NCI-H2227 treated with DMSO at 0.1 percent for 48 hours (cell line): ENCODE measurements at places on chromosomes 2 and 18.

DNA sequence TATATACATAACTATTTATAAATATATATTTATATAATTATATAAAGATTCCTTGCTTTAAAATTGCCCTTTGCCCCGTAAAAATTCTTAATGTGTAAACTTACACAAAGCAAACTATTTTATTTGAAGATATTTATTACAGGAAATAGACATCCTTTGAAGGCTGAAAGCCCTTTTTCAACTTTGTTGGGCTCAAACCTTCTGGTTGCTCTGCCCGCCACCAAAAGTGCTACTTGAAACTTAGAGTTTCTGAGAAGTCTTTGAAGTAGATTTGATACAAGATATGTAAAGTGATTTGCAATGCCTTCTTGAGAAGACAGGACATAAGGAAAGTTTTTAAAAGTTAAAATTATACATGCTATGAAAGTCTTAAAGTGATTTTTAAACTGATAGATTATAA lies 36.6 kb upstream of the METAP1D start:
- DNase-seq = no peak

DNA sequence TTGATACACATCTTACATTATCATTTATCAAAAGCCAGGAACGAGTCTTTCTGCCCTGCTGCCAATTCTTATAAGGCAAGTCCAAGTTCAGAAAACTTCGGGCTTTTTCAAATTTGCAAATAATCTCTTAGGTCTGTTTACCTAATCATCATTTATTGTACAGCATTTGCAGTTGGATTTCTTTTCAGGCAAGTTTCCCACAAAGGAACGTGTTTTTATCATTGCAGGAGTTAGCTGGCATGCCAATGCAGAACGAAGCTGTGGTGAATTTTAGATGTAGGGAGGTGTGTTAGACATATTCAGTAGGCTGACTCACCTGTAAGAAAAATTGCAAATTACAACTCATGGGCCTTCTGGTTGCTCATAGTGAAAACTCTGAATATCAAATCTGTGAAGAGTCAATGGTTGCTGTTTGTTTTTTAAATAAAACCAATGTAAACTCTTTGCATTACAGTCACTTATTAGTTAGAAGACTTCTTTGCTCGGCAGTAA lies 209.6 kb downstream of the SRBD1 start:
- DNase-seq = no peak

GRCh38 chr2:86302320-86302719 lies 35.1 kb downstream of the REEP1 start:
- peak; percentile 22 for DNase-seq

GRCh38 chr2:122329278-122329677 lies 573.8 kb downstream of the TSN start:
- no peak for DNase-seq

DNA sequence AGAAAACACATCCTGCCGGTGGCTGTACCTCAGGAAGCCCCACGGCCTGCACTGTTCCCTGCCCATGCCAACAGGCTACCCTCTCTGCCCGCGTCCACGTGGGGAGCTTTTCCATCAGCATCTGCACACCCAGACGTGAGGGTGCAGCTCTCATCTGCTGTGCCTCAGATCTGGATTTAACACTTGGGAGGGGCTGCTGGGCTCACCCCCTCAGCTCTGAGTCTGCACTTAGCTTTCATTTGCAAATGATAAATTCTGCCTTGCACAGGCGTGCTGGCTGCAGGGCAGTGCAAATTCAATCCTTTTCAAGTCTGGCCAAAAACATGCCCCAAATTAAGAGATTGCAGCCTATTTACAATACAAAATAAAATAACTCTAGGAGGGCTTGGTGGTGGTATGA lies 245.7 kb downstream of the TWIST2 start:
- no peak for DNase-seq

GRCh38 chr2:239167011-239167673 lies 233.7 kb downstream of the HDAC4 start:
- no peak for DNase-seq

DNA sequence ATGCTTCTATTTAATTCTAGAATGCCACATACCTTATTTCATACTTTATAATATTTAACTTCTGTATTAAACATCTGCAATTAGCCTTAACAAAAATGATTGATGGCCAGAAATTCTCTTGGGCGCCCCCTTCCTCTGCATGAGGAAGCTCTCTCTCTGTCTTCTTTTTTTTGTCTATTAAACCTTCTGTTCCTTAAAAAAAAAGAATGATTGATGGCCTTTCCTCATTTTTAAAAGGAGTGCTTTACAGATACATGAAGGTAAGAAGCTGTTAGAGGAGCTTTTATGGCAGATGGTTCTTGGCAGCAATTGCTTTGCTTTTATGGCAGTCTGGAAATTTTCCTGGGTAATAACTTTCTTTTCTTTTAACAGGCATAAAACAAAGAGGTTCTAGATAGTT lies 526.9 kb downstream of the SLC4A3 start:
- no peak for DNase-seq

- DNase-seq = no peak
Observed at GRCh38 chr2:140895378-140895777, 1235.4 kb downstream of the LRP1B start.

GRCh38 chr18:41982942-41983660 lies 28.1 kb downstream of the PIK3C3 start:
- DNase-seq = no peak

DNA sequence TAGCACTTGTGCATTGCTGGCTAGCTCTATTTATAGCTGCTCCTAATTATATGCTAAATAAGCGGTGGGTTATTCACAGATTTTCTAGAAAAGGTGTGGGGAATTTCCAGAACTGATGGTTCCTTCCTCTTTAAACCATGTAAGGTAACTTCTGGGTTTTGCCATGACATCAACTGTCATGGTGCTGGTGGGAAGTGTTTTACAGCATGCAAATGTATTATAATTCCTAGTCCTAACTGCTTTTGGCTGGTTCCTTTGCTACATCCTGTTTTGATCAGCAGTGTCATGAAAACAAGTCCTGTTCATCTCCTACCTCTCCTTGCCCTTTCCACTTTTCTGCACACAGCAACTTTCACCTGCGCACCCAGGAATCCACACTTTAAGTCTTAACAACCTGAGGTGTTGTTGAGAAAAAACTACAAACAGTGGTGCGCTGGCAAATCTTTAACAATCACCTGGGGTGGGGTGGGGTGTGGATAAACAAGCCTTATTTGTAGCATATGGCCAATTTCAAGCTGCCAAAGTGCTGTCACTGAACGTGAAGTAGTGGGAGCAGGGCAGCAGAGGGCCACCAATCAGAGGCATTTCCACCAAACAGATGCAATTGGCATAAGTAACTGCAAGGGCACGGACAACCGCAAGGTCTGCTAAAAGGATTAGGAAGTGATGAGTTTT lies 33.4 kb upstream of the SKOR2 start:
- DNase-seq = no peak

- DNase-seq = no peak
Observed at GRCh38 chr2:88897715-88898114, 206.2 kb downstream of the RPIA start.

DNA sequence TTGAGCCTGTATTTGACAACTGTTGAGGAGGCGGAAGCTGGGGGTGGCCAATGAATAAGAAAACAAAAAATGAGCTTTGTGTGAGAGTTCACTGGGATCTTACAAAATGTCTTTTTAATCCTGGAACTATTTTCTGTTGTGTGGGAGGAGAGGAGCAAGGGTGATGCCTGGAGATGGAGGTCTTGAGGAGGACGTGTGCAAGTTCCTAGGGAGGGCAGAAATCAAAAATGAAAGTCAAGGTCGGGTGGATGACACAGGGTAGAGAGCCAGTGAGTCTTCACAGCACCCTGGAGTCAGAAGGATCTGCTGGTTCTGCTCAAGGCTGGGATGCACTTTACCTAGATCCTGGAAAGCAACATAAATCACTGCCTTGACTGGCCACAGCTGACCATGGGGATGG lies 180.3 kb upstream of the PKDCC start:
- DNase-seq = no peak

- DNase-seq = no peak
Observed at GRCh38 chr18:51134721-51135120, 62.8 kb downstream of the MEX3C start.

DNA sequence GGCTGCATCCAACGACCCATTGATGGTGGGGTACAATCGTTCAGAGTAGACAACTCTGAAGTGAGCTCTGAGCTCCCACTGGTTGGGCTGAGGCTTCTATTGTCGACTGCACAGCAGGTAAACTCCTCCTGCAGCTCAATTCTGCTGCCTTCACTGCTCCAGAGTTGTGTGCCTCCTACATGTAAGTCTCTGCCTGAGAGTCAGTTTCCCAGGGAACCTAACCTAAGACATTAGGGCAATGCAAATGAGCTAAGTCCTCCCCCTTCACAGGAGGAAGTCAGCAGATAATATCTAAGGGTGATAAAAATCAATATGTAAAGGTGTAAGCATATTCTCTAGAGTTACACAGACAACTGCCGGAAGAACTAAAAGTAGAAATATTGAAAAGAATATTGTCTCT lies 22.5 kb upstream of the ACYP2 start:
- no peak for DNase-seq

DNA sequence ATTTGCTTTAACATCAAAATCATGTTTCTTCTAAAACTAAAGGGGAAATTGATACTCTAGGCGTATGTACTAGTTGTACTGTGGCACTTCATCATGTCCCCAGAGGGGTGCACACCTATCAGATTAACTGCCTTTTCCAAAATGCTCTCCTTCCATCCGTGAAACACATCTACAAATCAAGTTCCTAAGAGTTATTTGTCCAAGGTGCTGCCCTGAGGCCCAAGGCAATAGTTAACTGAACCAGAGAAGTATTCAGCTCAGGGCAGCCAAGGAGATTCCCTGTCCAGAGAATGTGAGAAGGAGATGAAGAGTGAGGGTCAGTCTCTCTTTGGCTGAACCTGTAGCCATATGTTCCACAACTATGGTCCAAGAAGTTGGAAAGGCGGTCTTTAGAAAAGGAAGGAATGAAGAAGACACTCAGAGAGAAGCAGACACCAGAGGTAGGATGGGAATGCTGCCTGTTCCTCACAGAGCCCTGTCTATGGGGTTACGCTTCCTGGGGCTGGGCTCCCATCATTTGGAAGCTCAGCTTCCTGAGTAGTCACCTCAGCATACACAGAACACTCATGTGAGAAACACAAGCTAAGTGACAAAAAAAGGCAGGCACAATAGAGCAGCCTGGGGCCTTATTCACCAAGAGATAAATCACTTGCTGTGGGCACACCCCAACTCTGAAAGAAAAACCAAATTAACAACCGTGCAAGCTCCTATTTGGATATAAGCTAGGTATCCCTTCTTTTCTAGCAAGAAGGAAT lies 55.6 kb downstream of the ANKRD44 start:
- DNase-seq = no peak

- no peak for DNase-seq
Observed at GRCh38 chr2:131103165-131103564, 2.0 kb upstream of the PLEKHB2 start.

- DNase-seq = no peak
Observed at GRCh38 chr2:225662101-225662500, 262.6 kb downstream of the NYAP2 start.

DNA sequence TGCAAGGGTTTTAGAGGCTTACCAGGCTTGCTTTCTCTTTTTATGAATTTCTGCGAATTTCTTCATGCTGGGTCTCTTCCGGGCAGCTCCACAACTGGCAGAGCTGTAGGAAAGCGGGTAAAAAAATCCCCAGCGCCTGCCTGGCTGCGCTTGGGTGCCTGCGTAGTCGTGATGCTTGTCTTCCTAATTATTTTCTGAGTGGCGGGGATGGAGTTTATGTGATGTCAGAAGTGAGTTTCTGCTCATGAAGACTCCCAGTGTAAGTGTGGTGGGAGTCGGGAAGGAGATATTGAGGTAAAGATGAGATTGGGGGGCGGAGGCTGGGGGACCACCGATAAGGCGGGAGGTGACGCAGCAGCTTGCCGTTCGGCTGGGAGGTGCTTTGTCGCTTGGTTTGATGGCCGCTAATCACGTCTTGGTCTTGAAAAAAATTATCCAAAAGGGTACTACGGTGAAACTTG lies 229.8 kb downstream of the LDLRAD4 start:
- peak; percentile 12 for DNase-seq

DNA sequence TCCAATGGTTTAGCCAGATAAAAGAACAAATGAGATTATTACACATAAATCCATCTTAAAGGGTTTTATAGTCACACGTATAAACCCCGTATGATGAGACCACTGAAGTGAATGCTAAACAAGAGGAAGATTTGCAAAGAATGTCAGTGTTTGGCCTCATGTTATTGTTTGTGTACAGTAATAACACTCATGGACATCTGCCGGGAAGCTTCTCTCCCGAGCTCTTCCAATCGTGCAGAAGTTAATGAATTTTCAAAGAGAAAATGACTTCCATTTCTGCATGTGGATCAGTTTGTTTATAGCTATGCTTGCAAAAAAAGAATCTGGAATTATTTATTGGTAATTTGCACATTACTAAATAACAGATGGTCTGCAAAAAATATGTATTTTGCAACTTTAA lies 88.5 kb upstream of the APCDD1 start:
- no peak for DNase-seq

DNA sequence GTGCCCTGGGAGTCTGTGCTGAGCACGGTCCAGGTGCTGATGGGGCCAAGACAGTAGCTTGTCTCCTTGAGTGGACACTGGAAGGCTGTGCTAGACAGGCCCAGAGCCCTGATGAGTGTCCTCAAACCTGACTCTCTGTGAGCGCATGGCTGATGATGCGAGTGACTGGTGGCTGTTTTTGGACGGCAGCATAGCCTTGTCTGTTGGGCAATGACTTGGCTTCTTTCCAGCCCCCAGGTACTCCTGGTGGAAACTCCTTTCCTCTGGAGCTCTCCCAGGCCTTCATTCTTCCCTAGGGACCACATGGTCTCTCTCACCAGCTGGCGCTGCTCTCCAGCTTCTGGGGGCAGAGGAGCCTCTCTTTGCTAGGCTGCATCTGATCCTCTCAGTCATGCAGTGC lies 207.6 kb upstream of the SMIM21 start:
- DNase-seq = no peak

- DNase-seq = no peak
Observed at GRCh38 chr2:118264232-118264990, 176.1 kb downstream of the INSIG2 start.

GRCh38 chr2:46246790-46247189 lies 50.4 kb upstream of the EPAS1 start:
- no peak for DNase-seq

- DNase-seq = no peak
Observed at GRCh38 chr2:161782615-161783014, 158.4 kb downstream of the SLC4A10 start.

GRCh38 chr2:200966770-200967169 lies 3.3 kb upstream of the ORC2 start:
- DNase-seq = no peak

GRCh38 chr2:182870227-182870626 lies 3.8 kb upstream of the FRZB start:
- no peak for DNase-seq

DNA sequence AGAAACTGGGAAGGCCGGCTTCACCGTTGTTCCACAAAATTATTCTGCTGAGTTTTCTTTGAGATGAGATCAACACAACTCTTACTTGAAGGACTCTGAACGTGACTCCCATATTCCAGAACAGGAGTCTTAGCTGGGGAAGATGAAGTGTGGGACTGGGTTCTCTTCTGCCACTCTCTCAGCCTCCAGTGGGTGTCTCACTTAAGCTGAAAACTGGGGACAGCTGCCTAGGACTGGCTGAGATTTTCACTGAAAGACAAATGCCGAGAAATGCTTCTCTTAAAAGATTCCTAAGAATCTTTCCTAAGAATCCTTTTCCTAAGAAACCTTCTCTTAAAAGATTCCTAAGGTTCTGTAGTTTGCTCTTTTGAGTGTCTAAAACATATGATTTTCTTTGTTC lies 156.6 kb upstream of the LHCGR start:
- peak; percentile 28 for DNase-seq

GRCh38 chr2:178782236-178782635 lies 25.0 kb downstream of the TTN start:
- DNase-seq = no peak
